ENCODE measurements at places on chromosomes 2 and 18. TPM values are rescaled to one million over a fixed set of nuclear protein-coding genes. Genes with fewer than 3 reads are reported as not detected.

DSC2 gene
- total RNA-seq, result 34.1 TPM

GRCh38 chr18:76405681-76406356 is 89.2 kb downstream of the ZNF516 start:
- peak; percentile 72 for DNase-seq

GRCh38 chr2:172087780-172088244 is 2.5 kb downstream of the DLX1 start:
- DNase-seq, result no peak

GRCh38 chr18:23320709-23321236 is 132.3 kb upstream of the RIOK3 start:
- DNase-seq, result no peak

FSHR gene
- total RNA-seq, result 0.20 TPM

- no peak for DNase-seq
Measured at GRCh38 chr18:59512025-59512755, 153.1 kb upstream of the LMAN1 start.

DNA sequence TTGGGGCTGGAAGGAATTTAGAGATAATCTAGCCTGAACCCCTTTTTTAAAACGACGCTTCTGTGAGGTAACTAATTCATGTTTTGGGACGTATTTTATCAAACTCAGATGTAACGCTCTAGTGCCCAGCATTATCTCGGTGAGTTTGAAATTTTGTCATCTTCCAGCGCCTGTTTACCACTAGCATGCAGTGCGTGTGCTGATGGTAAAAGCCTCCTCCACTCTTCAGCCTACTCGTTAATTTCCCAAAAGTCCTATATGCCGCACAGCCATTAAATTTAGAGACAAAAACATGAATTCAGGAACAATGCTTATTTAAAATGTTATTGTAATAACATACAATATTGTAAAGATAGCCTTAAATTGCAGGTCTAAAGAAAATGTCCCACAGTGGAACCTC is 2.8 kb downstream of the ZCCHC2 start:
- no peak for DNase-seq

DNA sequence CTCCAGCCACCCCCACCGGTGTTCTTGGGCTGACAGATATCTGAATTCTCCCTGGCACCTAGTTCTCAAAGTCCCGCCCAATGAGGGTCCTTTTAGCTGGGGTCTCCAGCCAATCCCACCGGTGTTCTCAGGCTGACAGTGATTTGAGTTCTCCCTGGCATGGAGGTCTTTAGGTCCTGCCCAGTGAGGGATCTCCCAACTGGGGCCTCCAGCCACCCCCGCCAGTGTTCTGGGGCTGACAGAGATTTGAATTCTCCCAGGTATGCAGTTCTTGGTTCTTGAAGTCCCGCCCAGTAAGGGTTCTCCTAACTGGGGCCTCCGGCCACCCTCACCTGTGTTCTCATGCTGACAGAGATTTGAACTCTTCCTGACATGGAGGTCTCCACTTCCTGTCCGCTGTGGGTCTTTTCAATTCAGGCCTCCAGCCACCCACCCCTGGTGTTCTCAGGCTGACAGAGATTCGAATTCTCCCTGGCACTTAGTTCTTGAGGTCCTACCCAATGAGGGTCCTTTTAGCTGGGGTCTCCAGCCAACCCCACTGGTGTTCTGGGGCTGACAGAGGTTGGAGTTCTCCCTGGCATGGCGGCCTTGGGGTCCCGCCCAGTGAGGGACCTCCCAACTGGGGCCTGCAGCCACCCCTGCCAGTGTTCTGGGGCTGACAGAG is 154.6 kb downstream of the ANKRD36 start:
- DNase-seq, result peak; percentile 25

- DNase-seq, result peak; percentile 88
Measured at GRCh38 chr2:176454893-176455815, 185.9 kb downstream of the MTX2 start.

All from left ventricle myocardium superior (tissue), 1 donor.